ENCODE measurements at places on chromosomes 5 and 9.
A peak's percentile ranks its signal among the peaks of the same experiment; 100 is the strongest.

DNA sequence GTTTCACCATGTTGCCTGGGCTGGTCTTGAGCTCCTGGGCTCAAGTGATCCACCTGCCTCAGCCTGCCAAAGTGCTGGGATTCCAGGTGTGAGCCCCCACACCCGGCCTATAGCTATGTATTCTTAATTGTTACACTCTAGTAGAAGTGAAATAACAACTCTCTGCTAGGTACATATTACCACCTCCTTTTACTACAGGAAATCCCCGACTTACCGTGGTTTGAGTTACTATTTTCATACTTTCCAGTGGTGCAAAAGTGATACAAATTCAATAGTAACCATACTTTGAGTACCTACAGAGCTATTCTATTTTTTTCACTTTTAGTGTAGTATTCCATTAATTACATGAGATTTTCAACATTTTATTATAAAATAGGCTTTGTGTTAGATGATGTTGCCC, 719 bp downstream of the ARL14EPL start:
- DNase-seq, result no peak

DNA sequence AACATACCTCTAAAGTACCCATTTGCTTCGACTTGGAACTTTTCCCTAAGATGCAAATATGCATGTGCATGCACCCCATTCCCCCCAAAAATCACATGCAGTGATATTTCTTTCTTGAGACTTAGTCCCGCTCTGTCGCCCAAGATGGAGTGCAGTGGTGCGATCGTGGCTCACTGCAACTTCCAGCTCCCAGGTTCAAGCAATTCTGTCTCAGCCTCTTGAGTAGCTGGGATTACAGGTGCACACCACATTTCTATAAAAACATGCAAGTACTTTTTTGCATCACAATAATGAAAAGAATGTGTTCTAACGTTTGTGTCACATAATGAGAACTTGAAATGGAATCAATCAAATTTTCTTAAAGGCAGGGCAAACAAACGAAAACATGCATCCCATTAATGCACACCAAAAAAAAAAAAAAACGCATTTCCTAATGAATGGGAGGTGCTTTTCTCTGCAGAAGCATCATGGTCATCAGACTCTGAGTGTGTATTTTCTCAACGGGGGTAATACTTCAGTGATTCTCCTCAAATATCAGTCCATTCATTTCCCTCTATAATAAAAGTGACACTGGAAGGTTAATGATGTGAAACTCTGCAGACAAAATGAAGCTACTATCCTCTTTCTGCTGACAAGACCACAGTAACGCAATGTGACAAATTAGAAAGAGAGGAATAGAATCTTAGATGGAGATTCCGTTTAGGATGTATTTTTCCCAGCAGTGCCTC, 389.4 kb downstream of the CTNND2 start:
- no peak for DNase-seq

DNA sequence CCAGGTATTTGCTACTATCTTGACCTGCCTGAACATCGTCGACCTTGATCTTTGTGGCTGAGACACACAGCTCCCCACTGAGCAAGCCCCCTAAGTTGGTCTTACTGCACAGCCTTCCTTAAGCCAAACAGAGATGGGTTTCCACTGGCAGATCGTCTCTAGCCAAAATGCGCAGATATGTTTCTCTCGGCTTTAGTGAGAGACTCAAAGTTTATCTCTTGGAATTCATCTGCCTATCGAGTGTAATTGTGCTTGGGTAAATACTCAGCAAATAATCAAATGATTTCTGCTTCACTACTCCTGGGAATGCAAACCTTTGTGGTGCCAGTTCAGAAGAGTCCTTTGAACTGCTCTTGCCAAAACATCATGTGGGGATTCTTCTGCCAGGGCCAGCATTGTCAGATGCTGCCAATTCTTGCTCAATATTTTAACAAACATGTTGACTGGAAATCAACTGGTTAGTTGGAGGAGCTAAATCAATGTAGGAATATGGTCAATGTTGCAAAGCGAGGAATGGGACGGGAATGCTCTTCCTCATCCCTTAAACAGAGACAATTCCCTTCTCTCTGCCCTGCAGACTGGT, 141.2 kb upstream of the SLC28A3 start:
- no peak for DNase-seq

- DNase-seq, result no peak
These were observed 72.2 kb downstream of the WDR41 start for GRCh38 chr5:77419644-77420582.

- DNase-seq, result no peak
These were observed 23.8 kb downstream of the C5orf58 start for GRCh38 chr5:170256571-170256970.

DNA sequence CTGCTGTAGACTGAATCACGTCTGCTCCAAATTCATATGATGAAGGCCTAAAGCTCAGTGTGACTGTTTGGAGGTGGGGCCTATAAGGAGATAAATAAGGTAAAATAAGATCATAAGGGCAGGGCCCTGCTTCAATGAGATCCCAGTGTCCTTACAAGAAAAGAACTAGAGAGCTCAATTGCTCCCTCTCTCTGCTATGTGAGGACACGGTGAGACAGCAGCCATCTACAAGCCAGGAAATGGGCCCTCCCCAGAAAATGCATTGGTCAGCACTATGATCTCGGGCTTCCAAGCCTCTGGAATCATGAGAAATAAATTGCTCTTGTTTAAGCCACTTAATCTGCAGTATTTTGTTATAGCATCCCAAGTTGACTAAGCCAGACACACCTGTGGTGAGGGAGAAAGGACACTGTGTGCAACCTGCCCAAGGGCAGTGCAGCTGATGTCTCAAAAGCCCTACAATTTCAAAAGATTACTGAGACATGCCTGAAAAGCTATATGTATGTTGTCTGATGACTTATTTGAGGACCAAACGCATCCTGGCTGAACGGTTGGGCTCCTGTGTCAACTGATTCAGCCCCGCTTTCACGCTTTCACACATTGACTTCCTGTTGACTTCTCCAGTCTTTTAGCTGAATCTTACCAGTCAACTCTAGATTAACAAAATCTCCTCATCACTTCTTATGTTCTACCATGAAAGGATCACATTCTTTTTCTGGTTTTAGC, 13.2 kb downstream of the GZMK start:
- DNase-seq, result no peak

- no peak for DNase-seq
These were observed 396.1 kb upstream of the MPDZ start for GRCh38 chr9:13675638-13676000.

GRCh38 chr5:101024299-101024698, 121.2 kb upstream of the ST8SIA4 start:
- DNase-seq, result no peak

- no peak for DNase-seq
These were observed 74.5 kb downstream of the MAPKAP1 start for GRCh38 chr9:125632321-125633115.

- DNase-seq, result no peak
These were observed 225.9 kb upstream of the NR4A3 start for GRCh38 chr9:99595796-99596195.

GRCh38 chr5:140794595-140795258, at the start of gene PCDHA2:
Gene PCDHA2, plus strand, starts transcription at chr5:140794852.
- DNase-seq, result no peak

- no peak for DNase-seq
These were observed 354.1 kb upstream of the IRX2 start for GRCh38 chr5:3105581-3105980.

- DNase-seq, result no peak
These were observed 11.2 kb downstream of the GPX3 start for GRCh38 chr5:151031554-151031953.

DNA sequence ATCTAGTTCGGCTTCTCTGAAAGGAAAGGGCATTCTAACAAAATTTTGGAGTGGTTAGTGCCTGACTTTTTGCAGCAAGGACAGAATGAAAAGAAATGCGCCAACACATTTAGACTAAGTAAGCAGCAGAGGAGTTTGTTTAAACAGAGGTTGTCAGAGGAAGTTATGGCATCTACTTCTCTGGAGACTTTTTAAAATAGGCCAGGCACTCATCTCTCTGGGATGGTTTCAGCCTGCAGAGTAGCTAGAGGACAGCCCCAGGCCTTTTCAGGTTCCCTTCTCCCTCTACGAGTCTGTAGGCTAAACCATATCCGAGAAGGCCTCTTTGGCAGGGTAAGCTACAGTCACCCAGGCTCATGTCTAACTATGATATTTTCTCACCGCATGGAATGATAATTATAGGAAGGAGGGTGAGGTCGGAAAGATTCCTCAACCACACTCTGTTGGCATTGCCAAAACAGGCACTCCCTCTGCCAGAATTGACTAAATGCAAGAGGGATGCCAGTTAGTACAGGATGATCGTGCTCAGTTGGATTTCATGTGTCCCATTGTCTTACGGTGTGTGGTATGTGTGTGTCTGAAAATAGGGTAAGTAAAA, 1.4 kb upstream of the CTXN3 start:
- DNase-seq, result no peak

- DNase-seq, result no peak
These were observed 171.3 kb downstream of the PSAT1 start for GRCh38 chr9:78468231-78468630.

- no peak for DNase-seq
These were observed 74.3 kb downstream of the DCP2 start for GRCh38 chr5:113050721-113051382.

DNA sequence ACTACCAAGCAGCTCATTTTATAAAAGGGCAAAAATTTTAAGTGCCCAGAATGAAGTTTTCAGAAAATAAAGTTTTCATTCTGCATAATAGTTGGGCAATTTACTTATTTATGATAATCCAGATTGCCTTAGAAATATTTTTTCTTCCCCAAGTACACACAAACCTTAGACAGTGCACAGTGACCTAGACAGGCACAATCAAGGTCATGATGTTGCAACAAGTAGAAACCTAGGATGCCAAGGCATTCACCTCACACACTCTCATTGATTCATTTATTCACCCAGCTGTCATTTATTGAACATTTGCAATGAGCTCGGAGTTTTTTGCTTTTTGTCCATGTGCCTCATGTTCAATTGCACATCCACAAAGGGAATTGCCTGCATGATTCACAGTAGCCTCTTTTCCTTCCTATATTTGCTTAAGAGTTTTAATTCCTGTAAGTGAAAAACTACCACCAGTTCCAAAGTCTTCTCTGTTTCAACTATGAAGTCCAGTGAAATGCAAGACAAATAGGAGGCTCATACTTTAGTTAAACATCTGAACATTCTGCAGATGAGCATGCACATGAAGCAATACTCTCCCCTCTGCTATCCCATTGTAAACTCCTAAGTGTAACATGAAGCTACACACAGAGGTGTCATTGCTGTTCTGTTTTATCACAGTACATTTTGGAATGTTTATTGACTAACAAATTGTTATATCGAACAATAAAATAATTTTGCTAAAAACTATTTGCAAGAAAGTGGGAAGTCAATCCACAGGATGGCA, 122.9 kb downstream of the HINT1 start:
- DNase-seq, result no peak

DNA sequence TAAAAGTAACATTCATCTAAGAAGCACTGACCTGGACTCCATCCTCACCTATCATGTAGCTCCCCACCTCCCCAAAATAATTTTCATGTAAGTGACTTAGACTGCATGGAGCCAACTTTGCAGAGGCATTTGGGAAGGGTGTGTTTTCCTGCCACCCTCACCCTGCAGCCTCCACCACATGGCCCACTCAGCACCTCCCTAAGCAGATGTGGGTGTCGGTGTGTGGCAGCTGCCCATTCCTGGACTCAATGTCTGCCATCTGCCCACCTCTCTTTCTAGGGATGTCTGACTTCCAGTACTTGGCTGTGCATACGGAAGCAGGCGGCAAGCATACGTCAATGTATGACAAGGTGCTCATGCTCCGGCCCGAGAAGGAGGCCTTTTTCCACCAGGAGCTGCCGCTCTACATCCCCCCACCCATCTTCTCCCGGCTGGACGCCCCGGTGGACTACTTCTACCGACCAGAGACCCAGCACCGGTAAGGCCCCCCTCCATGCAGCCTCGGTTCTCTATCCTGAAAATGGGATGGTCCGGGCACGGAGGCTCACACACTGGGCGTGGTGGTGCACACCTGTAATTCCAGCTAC, 12.7 kb downstream of the GTF3C5 start:
- no peak for DNase-seq

DNA sequence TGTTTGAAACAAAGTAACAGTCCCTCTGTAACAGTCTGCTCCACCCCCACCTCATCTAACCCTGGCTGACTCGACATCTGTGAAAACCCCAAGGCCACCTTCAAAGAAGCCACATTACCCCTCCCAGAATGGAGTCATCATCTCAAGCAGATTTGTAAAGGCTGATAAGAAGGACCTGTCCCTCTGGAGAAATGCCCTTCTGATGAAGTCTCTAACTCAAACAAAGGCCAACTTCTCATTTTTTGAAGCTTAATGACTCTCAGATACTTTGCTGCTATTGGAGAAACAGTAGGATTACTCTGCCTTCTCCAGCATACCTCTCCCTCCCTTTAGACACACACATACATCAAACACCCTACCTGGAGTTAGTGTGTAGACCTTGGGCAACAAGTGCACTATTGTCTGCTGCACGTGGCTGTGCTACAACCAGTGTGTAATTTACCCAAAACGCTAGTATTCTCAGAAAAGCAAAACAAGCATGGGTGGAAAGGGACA, 5.3 kb upstream of the SUSD1 start:
- DNase-seq, result no peak

GRCh38 chr9:1296331-1296730, 246.2 kb downstream of the DMRT2 start:
- no peak for DNase-seq

- DNase-seq, result peak; percentile 38
These were observed at the start of gene PCDHB10 for GRCh38 chr5:141192110-141192725. Gene PCDHB10, plus strand, starts transcription at chr5:141192353. Its CDS starts 200 bp downstream, at chr5:141192553.

DNA sequence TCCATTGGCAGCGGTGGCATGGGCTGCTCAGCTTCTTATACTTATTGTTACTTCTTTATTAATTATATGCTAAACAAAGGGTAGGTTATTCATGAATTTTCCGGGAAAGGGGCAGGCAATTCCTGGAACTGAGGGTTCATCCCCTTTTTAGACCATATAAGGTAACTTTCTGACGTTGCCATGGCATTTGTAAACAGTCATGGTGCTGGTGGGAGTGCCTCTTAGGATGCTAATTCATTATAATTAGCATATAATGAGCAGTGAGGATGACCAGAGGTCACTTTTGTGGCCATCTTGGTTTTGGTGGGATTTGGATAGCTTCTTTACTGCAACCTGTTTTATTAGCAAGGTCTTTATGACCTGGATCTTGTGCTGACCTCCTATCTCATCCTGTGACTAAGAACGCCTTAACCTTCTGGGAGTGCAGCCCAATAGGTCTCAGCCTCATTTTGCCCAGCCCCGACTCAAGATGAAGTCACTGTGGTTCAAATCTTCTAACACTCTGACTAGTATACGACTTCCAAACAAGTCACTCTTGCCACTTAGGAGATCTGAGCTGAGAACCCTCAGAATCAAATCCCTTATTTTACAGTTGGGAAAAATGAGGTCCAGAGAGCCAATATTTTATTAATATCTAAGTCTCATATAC, 237.5 kb downstream of the TRIM32 start:
- no peak for DNase-seq

- DNase-seq, result no peak
These were observed 59.0 kb upstream of the KLF4 start for GRCh38 chr9:107548298-107549142.

- no peak for DNase-seq
These were observed 93.4 kb downstream of the OSTF1 start for GRCh38 chr9:75181750-75182149.

Data from dorsolateral prefrontal cortex (tissue), 122 donors.